Pulmonary artery endothelial cell (primary cell): ENCODE measurements at places on chromosomes 2 and 18. TPM values are rescaled to one million over a fixed set of nuclear protein-coding genes. Genes with fewer than 3 reads are reported as not detected.
A peak's percentile ranks its signal among the peaks of the same experiment; 100 is the strongest.

The TCF7L1 gene
- 2.4 and 3.5 TPM in 2 replicates for total RNA-seq

The KCNE4 gene
- total RNA-seq, result not detected in 2 replicates

The C2orf80 gene
- not detected in 2 replicates for total RNA-seq

The L3MBTL4 gene
- under 0.01 and 0.04 TPM in 2 replicates for total RNA-seq

DNA sequence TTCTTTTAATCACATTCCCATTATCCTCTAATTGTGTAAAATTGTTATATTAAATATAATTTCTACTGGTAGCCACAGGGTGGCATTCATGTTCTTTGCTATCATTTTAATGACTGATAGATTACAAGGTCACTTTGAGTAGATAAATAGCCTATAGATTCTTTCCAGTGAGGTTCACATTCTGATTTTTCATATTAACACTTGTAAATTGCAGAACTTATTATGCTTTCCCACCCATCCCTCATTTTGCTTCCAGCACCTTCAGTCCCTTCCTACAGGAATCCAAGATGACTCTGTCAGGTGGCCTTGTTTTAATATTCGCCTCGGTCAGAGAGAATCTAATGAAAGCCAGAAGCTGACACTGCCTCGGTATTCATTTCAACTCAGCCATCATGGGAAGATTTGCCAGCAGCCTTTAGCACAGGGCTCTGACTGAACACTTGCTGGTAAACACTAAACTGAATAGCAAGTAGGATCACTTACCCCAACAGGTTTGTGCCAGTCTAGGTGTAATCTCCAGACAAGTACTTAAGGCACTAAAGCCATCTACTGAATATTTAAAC is 101.2 kb upstream of the FSHR start:
- DNase-seq, result peak; percentile 1

DNA sequence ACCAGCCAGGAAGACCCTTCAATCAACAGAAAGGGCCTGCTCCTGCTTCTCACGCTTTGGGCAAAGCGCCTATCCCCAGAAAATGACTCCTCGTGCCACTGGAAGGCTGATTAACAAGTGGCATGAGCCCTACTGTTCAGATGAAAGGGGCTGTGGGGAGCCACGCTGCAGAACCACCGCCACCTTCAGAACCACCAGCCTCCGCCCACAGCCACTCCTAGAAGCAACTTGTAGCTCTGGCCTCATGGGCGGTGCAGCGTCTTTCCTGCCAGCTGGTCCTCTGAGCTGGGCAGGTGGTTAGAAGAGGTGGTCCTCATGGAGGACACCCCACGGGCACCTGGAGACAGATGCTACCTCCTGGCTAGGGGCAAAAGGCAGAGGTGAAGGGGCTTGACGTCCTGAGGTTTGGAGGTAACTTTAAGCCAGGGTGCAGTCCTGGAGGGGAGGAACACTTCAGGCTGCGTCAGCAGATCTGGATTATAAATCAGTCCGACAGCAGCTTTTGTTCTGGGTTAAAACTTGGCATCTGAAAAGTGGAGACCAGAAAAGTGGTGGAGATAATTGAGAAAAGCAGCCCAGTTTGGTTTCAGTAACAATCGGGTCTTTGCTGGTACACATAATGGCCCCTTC is 861 bp upstream of the SEMA4C start:
- no peak for DNase-seq

GRCh38 chr2:218010140-218010983 is 7.6 kb upstream of the TNS1 start:
- no peak for DNase-seq

- no peak for DNase-seq
These were observed 1469.7 kb upstream of the PIK3C3 start for GRCh38 chr18:40485318-40485717.

DNA sequence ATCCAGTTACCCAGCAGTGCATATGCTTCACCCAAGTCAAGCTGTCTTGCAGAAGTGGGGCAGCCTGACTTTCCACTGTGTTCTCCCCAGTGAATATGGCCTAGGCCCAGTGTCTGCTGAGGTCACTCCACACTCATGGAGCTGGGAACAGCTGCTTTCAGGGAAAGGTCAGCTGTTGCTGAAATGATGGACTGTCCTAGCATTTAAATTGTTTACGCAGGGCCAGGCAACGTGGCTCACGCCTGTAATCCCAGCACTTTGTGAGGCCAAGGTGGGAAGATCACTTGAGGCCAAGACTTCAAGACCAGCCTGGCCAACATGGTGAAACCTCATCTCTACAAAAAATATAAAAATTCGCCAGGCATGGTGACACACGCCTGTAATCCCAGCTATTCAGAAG is 86.5 kb downstream of the LIPG start:
- no peak for DNase-seq

DNA sequence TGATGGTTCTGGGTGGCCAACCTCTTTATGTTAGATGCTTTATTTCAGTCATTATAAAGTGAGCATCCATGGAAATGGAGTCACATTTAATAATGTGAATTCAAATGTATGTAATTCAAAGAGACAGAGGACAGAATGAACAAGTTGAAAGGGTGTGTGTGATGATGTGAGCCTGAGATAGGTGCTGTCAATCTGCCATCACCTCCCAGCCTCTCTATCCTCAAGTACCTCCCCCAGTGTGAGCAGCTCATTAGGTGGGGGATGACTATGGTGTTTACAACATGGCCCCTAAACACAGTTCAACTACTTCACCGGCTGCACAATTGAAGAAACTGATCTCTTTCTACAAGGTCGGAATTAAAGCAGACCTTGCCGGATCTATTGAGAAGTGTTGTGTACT is 74.7 kb upstream of the IGFBP5 start:
- no peak for DNase-seq
